ENCODE measurements at places on chromosomes 1 and 21.

- DNase-seq = no peak
Measured at GRCh38 chr1:72942008-72942407, 659.7 kb upstream of the NEGR1 start.

DNA sequence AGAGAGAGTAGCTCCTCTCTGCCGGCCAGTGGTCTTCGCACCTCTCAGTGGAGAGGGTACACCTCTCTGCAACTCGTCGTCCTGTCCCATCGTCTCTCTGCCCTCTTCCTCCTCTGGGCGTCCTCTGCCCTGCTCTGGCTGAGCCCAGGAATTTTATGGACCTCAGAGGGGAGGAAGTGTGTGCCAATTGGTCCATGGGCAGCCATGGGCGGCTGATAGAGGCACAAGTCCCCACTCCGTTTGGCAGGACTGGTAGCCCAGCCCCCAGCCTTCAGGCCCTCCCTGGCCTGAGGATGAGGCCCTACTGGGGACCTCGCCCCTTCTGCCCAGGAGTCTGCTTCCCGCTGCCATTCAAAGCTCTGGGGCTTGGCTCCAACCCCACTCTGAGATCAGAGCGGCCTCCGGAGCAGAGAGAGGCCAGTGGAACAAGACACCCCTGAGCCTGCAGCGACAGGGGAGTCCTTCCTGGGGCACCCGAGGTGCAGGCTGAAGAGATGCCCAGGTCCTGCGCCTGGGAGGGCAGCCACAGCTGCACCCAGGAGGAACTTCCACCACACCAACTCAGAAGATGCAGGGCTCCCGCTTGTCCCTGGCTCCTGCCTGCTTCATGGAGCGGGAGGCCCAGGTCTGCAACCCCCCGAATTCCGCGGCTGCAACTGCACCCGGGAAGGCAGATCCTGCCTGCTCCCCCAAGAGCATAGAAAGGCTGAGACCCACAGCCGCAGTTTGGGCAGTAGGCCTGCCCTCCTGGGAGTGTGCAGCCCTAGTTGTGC, 659.9 kb downstream of the KCNT2 start:
- no peak for DNase-seq

DNA sequence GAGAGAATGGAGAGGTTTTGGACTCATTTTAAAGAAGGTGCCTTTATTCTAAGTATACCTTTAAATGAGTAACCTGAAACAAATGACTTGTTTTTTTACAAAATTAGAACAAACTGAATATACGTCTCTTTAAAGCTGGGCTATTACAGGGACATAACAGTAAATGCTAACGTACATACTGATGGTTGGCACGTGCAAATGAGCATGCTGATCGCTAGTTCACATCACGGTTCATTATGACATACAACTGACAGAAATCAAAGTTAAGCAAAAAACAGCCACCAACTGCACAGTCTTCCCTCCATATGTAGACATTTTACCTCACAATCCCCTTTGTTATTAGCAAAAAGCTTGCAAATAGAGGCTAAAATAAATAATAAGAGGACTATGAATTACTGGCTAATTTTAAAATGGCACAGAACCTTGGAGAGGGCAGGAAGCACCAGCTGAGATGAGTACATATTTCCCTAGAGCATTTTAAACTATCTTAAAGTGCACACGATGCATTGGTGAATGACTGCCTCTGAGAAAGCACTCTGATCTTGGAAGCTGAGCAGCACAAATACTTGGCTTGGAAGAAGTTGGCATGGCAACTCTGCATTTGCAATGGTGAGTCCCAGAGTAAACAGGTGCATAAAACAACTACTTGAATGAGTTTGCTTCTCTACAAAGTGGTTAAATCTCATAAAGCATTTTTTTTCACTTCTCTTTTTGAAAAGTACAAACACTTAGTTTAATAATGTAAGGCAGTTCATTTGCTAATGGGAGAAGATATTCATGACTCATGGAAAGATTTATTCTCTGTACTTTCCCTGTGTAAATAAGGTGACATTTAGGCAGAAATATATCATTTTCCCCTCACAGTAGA, 204.7 kb downstream of the LHX8 start:
- DNase-seq = no peak

DNA sequence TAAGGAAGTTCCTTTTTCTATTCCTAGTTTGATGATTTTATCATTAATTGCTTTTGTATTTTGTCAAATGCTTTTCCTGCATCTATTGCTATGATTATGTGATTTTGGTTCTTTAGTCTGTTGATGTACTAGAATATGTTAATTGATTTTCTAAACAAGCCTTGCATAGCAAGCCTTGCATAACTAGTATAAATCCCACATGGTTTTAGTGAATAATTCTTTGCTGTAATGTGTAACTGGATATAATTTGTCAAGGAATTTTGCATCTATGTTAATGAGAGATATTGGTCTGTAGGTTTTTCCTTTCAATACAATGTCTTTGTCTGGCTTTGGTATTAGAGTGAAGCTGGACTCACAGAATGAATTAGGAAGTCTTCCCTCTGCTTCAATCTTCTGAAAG, 460.2 kb downstream of the LTN1 start:
- no peak for DNase-seq

- no peak for DNase-seq
Measured at GRCh38 chr1:64692911-64693310, 52.0 kb upstream of the RAVER2 start.

DNA sequence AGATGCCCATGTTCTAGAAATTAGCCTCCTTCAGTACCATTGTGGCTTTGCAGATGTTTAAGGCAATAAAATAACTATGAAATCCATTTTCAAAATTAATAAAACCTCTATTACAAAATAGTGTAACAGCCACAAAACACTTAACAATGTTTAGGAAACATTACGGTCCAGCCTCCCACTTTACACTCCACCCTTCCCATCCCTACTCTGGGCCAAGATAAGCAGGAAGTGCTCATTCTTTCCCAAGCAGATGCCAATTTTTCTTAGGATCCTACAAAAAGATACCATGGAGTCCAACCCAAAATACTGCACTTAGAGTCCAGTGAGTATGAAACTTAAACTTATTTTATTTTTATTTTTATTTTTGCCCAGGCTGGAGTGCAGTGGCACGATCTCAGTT, 150.8 kb downstream of the NR5A2 start:
- DNase-seq = no peak

DNA sequence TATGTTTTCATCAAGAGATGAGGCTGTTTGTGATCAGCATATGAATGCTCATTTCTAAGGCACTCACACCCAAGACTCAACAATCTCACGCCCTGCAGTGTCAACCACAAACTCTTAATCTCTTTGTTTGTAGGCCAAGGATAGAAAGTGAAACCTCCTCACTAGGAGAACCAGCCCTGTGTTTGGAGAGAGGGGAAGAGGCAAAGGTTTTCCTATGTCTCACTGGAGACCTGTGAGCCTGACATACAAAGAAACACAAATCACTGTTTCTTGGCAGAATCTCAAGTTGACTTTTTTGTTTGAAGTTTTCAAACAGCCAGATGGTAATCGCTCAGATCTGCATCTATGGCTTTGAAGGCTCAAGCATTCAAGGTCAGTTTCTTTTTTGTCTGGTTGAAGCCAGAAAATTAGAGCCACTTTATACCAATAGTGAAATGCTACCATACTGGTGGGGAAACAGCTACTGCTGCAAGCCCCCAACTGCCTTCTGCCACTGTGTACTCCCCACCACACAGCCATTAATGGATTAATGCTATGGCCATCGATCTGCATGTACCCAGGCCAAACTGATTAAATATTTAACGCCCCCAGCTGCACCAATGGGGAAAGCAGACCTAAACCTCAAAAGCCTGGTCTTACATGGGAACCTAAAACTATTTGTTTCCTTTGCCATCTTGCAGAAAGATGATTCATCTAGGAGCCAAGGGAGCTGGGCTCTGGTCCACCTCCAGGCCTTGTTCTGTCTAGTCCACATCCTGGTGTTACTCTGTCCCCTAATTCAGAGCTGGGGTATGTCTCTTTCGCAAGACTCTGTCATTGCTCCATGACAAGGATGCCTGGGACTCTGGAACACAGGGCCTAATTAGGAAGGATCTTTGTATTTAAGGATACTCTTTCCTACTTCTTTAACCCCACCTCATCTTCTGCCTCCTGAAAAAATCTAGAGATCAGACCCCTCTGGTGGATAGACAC, 16.3 kb downstream of the PDZK1 start:
- DNase-seq = no peak

All from stimulated activated CD4-positive, alpha-beta T cell treated with anti-CD3 and anti-CD28 coated beads, Interleukin-1b, Interleukin-23, amount 100 ng/mL, for 1 hour (primary cell).